ENCODE measurements at places on chromosomes 11 and 22.

DNA sequence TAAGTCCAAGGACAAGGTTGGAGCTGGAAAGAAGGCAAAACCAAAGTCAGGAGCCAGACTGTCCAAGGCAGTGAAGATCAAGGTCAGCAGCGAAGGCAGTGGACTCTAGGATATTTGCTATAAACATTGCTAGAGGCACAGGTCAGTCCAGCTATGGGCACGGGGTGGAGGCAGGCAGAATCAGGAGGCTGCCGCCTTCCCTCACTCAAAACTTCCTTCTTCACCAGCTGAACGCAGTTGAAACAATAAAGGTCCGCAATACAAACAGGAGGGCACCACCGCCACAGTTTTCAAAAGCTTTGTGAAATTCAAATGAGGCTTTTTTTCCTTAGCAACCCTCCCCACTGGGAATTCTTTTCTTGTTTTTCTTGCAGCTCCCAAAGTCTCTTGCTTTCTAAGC lies 372.4 kb downstream of the NXPE2 start:
- no peak for DNase-seq

- no peak for DNase-seq
These were observed 9.6 kb upstream of the CD248 start for GRCh38 chr11:66326261-66327111.

GRCh38 chr11:128492461-128492860 lies 94.9 kb downstream of the ETS1 start:
- no peak for DNase-seq

DNA sequence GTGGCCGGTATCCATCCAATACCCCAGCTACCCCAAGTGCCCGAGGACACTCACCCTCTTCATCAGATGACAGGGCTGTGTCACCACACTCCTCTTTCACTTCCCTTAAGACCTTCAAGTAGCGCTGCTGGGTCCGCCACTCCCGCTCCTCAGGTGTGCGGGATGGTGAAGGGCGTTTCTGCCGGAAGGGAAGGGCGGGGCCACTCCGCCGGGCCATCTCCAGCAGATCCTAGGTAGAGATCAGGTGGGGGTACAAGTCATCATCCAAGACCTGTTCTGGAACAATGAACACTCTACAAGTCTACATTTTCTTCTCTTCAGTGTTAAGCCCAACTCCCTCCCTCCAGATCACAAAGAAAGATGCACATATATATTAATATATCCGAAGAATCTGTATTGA lies 10.0 kb downstream of the NFRKB start:
- DNase-seq, result no peak

DNA sequence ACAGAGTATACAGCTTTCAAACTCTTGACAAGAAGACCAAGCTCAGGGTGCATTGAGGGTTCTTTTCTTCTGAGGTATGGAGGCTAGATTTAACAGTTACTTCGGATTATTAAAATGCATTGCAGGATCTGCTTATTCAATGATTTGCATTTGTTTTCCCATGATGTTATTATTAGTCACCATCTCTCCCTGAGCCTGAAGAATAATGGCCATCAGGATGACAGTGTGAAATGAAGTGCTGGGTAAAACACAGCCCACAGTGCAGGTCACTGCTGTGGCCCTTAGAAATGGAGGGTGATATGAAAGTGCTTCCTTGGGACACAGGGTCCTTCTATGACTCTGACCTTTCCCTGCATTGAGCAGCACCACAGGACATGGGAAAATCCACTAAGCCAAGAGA lies 40.0 kb downstream of the TECTA start:
- no peak for DNase-seq

GRCh38 chr22:32720924-32721323 lies 80.6 kb upstream of the TIMP3 start:
- DNase-seq, result no peak

GRCh38 chr11:14861680-14862079 lies 30.4 kb downstream of the CYP2R1 start:
- DNase-seq, result no peak

DNA sequence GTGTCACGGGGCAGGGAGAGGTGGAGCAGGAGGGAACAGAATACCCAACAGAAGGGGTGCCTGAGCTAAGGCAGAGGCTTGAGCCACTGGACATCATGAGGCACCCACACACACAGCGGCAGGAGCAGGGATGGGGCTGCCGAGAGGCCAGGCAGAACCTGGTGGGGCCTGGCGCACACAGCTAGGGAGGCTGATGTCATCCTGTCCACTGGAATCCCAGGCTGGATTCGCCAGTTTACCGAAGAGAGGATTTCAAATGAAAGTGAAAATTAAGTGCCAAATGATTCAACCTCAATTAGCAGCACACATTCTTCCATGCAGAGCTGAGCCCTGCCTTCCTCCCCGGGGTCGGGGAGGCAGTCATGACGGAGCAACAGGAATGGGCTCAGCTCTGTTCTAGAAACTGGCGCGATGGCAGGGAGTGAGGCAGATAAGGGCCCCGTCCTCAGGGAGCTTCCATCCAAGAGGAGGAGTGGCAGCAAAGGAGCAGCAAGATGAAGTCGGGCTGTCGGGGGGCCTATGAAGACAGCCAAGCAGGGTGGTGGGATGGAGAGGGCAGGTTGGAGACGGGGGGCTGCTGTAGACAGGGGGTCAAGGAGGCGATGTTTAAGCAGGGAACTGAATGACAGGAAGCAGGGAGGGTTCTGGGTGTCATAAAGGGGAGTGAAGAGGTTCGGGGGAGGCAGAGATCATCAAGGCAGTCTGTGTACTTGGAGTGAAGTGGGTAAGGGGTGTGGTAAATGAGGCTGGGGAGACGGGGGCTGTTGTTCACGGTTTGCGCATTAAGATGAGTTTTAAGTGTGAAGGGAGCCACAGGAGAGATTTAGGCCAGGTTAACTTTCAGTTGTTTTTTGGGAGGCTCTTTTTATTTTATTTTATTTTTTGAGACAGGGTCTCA lies 6.4 kb downstream of the RAC2 start:
- no peak for DNase-seq

DNA sequence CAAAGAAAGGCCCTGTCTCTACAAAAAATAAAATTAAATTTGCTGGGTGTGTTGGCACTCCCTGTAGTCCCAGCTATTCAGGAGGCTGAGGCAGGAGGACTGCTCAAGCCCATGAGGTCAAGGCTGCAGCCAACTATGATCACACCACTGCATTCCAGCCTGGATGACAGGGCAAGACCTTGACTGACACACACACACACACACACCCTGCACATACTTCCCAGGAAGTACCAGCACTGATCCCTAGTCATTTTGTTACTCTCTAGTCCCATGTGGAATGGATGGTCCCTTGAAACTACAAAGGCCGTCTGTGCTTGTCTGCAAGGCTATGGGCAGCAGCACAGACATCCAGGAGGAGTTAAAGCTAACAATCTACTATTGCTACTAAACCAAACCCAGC lies 59.7 kb upstream of the CYP2D6 start:
- no peak for DNase-seq

GRCh38 chr11:127818625-127819024 lies 768.7 kb downstream of the ETS1 start:
- no peak for DNase-seq

DNA sequence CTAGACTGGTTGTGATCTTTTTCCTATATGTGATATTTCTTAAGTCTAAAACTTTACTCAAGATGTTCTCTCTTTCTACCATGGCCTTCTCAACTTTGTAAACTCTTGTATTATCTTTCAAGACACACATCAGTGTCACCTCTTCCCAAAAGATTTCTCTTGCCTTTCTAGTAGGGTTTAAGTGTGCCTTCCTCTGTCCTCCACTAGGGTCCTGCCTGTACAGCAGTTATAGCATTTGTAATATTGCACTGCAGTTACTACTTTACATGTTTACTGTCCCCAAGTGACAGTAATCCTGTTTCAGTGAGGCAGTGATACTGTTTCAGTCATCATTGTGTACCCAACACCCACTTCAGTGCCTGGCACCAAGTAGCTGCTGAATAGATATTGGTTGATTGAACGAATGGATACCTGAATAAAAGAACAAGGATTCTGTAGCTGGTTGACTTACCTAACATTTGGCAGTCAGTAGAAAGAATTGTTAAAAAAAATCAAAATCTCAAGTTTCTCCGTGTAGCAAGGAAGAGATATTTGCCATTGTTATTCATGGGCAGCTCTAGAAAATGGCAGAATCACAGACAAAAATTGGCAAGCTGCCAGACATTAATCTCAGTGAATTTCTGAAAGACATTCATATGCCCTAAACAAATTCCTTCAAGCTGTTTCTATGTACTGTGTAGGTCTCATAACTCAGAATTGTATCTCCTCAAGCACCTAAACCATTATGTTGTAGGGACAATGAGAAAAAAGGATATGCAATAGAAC lies 79.4 kb downstream of the RBMXL2 start:
- DNase-seq, result no peak

GRCh38 chr22:40399621-40400020 lies 29.2 kb downstream of the SGSM3 start:
- no peak for DNase-seq

- no peak for DNase-seq
These were observed 9.4 kb downstream of the LHFPL7 start for GRCh38 chr22:24937114-24937513.

- DNase-seq, result no peak
These were observed 88.1 kb downstream of the SERGEF start for GRCh38 chr11:17924713-17925112.

DNA sequence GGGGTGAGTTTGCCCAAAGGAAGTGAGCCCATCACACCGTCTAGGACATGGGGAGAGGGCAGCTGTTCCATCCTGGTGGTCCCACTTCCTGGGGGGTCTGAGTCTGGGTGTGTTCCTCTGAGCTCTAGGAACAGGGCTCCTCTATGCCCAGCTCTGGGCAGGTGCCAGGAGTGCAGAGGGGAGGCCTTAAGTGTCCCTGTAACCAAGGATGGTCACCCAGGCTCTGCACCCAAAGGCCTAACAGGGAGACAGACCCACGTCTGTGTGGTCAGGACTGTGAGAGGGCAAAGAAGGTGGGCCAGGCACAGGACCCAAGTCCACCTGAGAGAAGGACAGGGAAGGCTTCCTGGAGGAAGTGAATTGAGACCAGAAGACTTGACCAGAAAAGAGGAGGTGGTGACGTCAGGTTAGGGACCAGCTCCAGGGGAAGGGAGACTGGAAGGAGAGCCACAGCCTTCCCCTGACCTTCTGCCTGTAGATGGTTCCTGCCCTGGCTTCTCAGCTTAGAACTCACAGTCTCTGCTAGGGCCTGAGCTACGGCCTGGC lies 11.3 kb upstream of the TCF20 start:
- DNase-seq, result no peak

GRCh38 chr11:11998091-11998781 lies 10.2 kb downstream of the DKK3 start:
- DNase-seq, result no peak

- no peak for DNase-seq
These were observed 735.0 kb downstream of the BRD1 start for GRCh38 chr22:49092716-49093115.
